ENCODE measurements at places on chromosomes 2 and 18. TPM values are rescaled to one million over a fixed set of nuclear protein-coding genes. Genes with fewer than 3 reads are reported as not detected.

The RAMP1 gene
- 47.5 TPM for total RNA-seq

The TNFAIP6 gene
- total RNA-seq = not detected

The SERPINB12 gene
- total RNA-seq = not detected

The KLHL30 gene
- total RNA-seq = not detected

The ABCG5 gene
- not detected for total RNA-seq

The ITGB6 gene
- total RNA-seq = 28.8 TPM

The SCN9A gene
- 25.9 TPM for total RNA-seq

The IL1R2 gene
- total RNA-seq = 13.5 TPM

The G6PC2 gene
- 0.55 TPM for total RNA-seq

The SRD5A2 gene
- not detected for total RNA-seq

The RANBP2 gene
- total RNA-seq = 64.5 TPM

The SERPINB4 gene
- total RNA-seq = not detected

The LRP2 gene
- not detected for total RNA-seq

The MC5R gene
- total RNA-seq = not detected

The C1QL2 gene
- not detected for total RNA-seq

The BUB1 gene
- total RNA-seq = 1.4 TPM

The TMEM131 gene
- 81.1 TPM for total RNA-seq

The SH3RF3 gene
- total RNA-seq = 2.9 TPM

Data from transverse colon (tissue), 4 donors.